KBM-7 (cell line): ENCODE measurements at places on chromosomes 3 and 15.

DNA sequence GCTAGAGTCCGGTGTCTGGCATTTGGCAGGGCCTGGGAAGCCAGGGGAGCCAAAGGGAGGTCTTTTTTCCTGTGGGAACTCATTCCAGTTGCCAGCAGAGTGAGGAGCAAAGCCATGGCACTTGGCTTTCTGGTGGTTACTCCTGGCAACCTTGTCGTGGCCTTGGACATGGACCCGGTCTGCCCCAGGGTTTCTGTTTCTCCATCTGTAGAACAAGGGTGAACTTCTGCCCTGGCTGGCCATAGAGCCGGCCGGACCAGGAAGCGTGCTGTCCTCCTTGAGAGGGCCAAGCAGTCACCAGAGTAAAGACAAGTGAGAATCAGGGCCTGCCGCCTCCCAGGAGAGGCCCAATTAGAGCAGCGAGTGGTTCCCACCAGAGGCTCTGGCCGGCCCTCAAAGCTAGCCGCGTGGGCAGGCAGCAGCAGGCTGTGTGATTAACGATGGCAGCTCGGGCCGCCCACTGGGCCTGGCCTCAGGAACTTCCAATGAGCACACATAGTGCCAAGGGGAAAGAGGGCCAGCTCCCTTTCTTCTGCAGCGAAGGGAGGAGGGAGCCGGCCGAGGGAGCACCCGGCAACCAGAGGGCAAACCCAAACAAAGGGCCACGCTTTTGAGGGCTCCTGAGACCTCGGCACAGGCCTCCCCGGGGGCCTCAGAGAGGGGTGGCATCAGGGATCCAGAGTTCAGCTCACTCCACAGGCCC, 29.1 kb upstream of the ELP6 start:
- no peak for DNase-seq

GRCh38 chr15:97761110-97761509, 199.4 kb upstream of the ARRDC4 start:
- DNase-seq, result no peak

GRCh38 chr3:53162672-53163443, 1.8 kb downstream of the PRKCD start:
- peak; percentile 24 for DNase-seq

- DNase-seq, result no peak
These were observed 68.1 kb downstream of the EPHB3 start for GRCh38 chr3:184629555-184630160.

DNA sequence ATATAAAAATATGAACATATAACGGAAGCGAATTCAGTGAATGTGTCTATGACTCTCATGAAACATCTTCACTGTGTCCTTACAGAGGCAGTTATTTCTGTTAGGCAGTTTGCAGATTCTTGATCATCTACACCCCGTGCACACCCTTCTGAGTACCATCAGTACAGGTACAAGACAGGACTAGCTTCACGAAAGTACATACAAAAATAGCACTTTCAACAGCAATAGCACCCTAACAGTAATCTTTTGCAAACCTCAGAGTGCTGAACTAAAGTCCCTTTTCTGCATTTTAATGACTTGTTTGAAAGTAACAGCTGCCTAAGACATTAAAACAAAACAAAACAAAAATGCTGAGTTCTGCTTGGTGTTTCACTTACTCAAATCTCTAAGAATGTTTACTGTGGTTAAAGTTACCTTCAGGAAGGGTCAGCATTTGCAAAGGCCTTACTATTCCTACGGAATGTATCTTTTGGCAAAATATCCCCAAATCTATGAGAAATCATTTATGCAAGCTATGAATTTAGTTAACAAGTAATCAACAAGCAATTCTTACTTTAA, 104.1 kb downstream of the CNTN3 start:
- no peak for DNase-seq

- DNase-seq, result no peak
These were observed 139.8 kb upstream of the PROK2 start for GRCh38 chr3:71924721-71925120.

DNA sequence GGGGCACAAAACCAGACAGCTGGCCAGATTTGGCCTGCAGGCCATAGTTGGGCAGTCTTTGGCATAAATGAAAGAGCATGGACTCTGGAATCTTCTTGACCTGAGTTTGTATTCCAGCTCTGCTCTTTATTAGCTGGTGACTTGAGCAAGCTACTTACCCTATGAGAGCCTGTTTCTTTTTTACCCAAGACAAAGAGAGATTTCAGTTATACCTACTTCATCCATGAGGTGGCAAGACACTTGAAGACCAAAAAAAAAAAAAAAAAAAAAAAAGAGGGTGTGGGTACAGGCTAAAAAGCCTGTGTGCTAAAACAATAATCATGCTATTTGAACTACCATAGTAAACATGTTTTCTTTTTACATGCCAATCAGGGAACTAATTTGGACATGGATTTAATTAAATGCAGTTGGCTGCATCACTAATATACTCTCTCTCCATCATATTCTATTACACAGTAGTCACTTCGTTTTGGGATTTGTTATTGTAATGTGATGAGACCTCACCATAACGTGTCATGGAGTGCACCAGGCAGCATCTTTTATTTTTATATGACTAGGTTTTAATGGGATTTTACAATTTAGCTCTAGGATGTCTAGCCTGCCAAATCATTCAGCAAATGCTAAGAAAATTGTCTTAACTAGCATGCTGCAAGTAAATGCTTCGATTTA, 109.2 kb upstream of the FHIT start:
- DNase-seq, result no peak

GRCh38 chr3:62653796-62654195, 221.4 kb downstream of the CADPS start:
- DNase-seq, result no peak
